Posterior vena cava (tissue), 2 donors: ENCODE measurements at places on chromosomes 12 and 14.
A peak's percentile ranks its signal among the peaks of the same experiment; 100 is the strongest.

DNA sequence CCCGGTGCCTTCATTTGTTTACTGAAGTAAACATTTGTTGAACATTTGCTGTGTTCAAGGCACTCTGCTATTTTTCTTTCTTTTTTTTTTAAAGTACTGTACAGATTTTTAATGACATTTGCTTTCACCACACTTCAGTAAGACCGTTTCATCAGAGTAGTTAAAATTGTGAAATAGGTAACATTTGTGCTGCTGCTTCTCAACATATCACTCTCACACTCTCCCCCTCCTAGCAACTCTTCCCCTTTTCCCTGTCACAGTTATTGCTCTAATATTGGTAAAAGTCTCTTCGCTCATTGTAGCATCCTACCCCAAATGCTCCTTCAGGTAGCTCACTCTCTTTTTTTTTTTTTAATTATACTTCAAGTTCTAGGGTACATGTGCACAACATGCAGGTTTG, 49.6 kb downstream of the SRGAP1 start:
- DNase-seq = no peak

GRCh38 chr14:78162202-78162601, 8.0 kb upstream of the NRXN3 start:
- DNase-seq = no peak

- DNase-seq = no peak
Measured at GRCh38 chr12:106112145-106112821, 26.5 kb downstream of the NUAK1 start.

- no peak for DNase-seq
Measured at GRCh38 chr14:64848239-64848638, 31.5 kb downstream of the SPTB start.

GRCh38 chr12:9365296-9365695, 157.1 kb upstream of the PZP start:
- no peak for DNase-seq

DNA sequence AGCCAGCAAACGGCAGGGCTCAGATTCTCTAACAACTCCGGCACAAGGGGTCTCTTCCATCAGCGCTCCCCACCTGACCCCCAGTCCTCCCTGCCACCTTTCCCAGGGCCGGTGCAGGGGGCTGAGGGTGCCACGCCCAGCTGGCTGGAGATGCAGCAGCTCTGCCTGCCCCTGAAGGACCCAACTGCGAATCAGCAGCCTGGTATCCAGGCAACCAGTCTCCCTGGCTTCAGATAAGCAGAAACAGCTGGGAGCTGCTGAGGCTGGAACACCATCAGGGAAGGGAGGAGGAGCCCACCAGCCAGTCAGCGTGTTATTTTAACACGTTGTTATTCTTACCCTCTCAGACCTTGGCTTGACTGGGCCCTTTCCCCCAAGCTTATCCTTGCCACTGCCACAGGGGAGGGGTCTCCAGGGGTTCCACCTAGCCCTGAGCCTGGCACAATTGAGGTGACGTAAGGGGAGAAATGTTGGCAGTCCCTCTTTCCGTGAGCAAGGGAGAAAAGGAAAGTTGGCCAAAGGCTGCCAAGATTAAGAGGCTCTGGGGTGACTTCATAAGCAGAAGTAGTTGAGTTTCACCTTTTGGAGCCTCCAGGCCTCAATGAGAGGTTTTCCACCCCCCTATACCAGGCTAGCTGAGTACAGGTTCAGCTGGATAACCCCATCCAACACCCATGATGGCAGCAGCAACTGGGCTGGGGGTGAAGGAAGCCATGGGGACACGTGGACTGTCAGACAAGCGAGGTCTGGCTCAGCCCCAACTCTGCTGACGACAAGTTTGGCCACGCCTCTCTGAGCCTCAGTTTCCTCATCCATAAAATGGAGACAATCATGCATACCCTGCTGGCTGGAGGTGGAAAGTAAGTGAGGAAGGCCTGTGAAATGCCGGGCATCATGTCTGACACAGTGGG, 91.1 kb downstream of the IRF2BPL start:
- peak; percentile 83 for DNase-seq

- DNase-seq = peak; percentile 2
Measured at GRCh38 chr12:108921946-108922345, 42.1 kb downstream of the DAO start.

DNA sequence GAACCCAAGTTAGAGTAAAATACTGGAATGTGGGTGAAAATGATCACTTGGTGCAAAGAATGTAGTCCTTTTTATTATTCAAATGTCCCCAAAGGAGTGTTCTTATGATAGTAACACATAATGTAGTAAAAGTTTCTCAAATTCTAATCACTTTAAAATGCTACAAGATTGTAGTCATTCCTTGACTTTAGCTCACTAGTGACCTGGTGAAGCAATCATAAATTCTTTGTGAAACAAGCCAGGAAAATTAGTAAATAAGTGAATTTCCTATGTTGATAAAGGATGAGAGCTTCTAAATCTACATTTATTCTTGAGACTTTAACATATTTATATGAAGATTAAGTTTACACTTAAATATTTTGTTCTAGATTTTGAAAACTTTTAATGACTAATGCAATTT, 30.7 kb upstream of the SLC17A8 start:
- DNase-seq = no peak

DNA sequence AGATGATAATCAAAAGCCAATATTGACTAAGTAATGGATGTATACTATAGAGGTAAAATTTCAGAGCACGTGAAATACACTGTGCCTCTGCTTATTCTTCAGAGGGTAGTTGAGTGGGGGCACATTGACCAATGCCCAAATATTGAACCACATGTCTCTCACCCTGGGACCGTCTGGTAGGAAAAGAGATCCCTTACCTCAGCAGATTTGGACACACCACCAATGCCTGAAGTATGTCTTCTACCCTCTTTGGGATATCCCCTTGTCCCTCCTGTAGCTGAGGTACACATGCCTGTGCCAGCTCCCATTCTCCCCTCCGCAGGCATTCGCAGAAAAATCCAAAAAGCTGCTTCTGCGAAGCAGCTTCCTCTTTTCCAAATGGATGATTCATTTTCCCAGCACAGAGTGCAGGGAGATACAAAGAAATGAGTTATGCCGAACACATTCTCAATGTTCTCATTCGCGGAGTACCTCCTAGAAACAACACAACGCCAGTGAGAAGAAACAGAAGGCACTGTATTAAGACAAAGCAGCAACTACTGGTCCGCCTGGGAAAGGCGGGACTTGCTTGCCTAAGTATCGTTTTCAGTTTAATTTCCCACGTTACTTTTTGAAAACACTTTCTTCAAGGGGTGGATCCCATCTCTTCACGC, 691 bp downstream of the ZFYVE26 start:
- no peak for DNase-seq

DNA sequence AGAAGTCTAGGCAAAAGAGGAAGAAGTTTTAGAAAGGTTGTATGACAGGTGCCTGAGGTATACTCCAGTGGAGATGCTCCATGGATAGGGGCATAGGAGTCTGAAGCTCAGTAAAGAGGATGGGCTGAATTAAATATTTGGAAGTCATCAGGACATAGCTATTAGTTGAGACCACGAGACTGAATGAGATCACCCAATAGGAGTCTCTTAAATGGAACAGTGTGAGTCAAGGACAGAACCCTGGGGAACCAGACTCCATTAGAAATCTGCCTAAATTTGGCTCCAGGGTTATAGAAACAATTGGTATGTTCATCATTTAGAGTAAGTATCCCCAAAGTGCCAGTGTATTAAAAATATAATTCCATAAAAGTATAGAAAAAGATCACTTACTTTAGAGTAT, 172.6 kb downstream of the PRKCH start:
- DNase-seq = no peak

DNA sequence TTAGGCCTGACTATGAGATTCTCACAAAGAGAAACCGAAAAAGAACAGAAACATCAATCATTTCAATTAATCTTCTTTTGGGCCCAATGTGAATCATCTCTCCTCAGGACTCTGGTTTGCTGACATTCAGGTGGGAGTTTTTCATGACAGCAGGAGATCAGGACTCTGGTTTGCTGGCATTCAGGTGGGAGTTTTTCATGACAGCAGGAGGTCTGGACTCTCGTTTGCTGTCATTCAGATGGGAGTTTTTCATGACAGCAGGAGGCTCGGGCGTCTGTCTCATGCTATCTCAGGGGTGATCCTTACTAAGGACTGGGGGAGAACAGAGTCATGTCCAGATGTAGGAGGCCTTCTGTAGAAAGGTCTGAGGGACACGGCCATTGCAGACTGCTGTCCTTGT, 40.1 kb upstream of the PARP11 start:
- DNase-seq = no peak

DNA sequence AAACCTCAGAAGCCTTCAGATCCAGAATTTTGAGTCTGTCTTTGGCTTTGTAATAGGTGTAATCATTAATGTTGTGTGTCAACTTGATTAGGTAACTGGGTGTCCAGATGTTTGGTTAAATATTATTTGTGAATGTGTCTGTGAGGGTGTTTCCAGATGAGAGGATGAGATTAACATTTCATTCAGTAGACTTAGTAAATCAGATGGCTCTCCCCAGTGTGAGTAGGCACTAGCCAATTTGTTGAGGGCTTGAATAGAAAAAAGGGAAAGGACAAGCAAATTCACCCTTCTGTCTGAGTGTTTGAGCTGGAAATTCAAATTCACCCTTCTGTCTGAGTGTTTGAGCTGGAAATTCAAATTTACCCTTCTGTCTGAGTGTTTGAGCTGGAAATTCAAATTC, 932.2 kb downstream of the SLC6A15 start:
- no peak for DNase-seq

- no peak for DNase-seq
Measured at GRCh38 chr12:105220929-105221290, 15.1 kb downstream of the APPL2 start.

GRCh38 chr14:69317102-69317755, 57.3 kb downstream of the GALNT16 start:
- peak; percentile 87 for DNase-seq

GRCh38 chr14:22521449-22522239, 67.4 kb downstream of the DAD1 start:
- DNase-seq = no peak

GRCh38 chr12:1662761-1663439, 28.0 kb upstream of the ADIPOR2 start:
- DNase-seq = no peak

GRCh38 chr12:15982471-15982870, 71.3 kb downstream of the DERA start:
- no peak for DNase-seq

- no peak for DNase-seq
Measured at GRCh38 chr14:26593357-26593756, 4.5 kb downstream of the NOVA1 start.

- no peak for DNase-seq
Measured at GRCh38 chr12:54653025-54653424, 4.9 kb upstream of the DCD start.

GRCh38 chr14:42927313-42927712, 1320.6 kb downstream of the LRFN5 start:
- DNase-seq = no peak

DNA sequence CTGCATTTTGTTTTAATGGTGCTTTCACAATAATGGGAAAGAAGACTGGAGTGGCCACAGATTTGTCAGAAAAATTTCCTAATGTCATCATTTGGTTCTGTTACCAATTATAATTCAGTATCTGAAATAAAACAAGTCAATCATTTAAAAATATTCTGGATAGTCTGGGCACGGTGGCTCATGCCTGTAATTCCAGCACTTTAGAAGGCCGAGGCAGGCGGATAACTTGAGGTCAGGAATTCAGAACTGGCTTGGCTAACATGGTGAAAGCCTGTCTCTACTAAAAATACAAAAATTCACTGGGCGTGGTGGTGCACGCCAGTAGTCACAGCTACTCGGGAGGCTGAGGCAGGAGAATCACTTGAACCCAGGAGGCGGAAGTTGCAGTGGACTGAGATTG, 4.0 kb upstream of the LIMA1 start:
- no peak for DNase-seq

- DNase-seq = no peak
Measured at GRCh38 chr12:16224196-16224595, 53.3 kb downstream of the SLC15A5 start.

GRCh38 chr14:59306775-59307174, 118.3 kb downstream of the DAAM1 start:
- no peak for DNase-seq

- no peak for DNase-seq
Measured at GRCh38 chr12:18355429-18355828, 94.1 kb downstream of the PIK3C2G start.

GRCh38 chr12:105291531-105291930, 39.0 kb upstream of the C12orf75 start:
- DNase-seq = no peak

DNA sequence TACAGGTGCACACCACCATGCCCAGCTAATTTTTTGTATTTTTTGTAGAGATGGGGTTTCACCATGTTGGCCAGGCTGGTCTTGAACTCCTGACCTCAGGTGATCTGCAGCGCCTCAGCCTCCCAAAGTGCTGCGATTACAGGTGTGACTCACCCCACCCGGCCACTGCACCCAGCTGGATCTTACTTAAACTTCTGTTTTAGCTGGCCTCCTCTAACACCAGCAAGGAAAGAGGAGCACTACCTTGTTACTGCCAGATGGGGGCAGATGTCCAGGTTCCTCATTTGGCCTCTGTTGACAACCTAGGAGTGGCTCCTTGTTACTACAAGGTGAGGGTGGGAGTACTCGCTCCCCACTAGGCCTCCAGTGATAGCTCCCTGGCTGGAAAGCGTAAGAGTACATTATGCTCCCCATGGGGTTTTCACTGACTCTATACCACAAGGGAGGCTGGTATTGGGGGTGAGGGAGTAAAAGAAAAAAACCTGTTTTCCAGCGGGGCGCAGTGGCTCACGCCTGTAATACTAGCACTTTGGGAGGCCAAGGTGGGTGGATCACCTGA, 13.2 kb upstream of the ARF6 start:
- no peak for DNase-seq
